ENCODE measurements at places on chromosomes 4 and X.

DNA sequence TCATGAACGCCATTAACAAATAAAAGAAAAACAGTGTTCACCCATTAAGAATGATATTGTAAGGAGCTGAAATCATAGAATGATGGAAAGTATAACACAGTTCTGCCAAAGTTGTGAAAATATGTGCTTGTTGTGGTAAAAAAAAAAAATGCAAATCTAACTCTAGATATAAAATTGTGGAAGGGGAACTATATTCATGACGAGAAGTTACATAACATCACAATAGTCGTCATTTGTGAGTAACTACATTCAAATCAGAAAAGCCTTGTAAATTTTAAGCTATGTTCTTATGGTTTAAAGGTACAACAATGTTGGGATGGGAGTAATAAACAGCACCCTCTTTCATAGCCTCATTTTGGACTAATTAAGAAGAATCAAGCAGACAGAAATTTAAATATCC, 57.6 kb upstream of the PRDM8 start:
- DNase-seq = no peak

- DNase-seq = no peak
Observed at GRCh38 chr4:29632199-29632598, 1088.0 kb upstream of the PCDH7 start.

DNA sequence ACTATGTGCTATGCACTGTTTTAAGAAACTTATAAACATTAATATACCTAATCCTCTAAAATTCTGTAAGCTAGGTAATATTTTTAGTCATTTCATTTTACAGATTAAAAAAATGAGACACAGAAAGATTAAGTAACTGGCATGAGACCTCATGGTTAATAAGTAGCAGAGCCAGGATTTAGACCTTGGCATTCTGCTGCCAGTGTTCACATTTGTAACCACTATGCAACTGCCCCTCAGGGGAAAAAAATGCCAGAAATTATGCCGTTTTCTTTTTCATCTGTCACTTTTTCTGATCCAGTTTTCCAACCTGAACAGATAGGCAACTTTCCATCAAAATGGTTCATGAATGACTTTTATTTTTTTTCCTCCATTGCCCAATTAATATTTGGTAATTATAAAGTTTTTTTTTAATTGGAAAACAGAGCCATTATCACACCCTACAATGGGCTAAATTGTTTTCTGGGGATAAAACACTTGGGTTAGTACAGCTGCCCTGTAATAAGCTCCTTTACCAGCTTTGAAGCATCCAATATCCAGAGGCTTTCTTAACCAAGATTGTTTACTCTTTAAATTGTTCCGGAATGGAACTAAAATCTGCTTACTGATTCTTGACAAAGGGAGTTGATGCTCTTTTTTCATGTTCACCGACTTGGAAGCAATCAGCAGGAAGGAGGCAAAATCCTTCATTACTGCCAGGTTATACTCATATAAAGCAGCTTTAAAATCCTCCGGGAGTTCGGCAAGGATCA, 56.4 kb upstream of the DDX60 start:
- DNase-seq = no peak

- no peak for DNase-seq
Observed at GRCh38 chr4:62130230-62130629, 930.1 kb downstream of the ADGRL3 start.

DNA sequence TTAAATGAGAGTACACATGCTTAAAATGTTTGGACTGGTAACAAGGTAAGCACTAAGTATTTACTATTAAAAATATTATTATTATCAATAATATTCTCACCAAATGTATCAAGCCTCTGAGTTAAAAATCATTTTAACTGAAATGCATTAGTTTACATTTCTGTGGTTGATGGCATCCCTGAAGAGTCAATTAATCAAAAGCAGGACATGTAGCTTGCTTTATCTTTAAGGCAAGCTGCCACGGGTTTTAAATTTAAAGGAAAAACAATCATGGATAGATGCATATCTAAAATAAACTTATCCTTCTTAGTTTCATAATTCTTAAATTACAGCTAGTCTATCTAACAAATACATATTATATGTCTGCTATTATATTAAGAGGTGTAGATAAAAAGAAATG, 584.8 kb upstream of the INTU start:
- DNase-seq = no peak

DNA sequence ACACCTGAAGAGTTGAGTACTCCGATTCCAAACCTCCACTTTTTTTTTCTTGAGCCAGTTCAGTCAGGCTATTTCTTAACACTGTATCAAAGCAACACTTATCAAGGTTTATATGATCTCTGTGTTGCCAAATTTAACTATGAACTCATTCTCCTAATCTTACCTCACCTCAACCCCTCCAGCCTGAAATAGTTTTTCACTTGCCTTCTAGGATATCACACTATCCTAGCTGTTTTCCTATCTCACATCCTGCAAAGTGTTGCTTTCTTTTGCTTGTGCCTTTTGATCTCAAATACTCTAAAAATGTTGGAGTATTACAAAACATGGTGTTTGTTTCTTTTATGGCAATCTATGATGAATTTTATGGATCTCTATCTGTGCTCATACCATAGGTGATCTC, 415.0 kb downstream of the CFAP47 start:
- no peak for DNase-seq

DNA sequence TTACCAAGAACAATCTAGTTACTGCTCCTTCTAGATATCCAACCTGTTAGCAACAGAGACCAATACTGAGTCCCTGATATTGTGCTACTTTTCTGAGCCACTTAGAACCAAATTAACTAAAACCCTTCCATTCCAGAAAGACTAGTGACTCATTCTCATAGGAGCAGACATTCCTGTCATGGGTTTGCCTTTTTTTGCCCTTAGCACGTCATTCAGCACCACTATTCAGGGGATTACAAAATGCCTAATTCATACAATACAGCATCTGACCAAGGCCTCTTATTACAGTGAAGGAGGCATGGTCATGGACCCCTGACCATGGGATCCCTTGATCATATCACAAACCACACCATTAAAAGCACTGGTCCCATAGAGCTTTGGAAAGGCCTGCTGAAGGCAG, 123.8 kb upstream of the CXCL13 start:
- no peak for DNase-seq

DNA sequence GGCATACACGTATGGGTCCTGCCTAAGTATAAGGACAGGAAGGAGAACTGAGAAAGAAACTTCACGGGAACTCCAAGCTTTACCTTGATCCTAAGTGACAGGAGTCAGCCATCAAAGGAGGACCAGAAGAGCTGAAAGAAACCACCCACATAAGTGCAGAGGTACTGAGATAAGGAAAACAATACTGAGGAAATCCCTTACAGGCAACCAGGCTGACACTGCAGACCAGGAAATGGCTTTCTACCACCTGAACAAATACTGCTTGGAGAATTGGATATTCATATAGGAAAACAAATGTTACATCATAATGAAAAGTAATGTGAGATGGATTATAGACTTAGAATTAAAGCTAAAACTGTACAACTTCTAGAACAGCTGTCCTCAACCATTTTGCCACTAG, 127.0 kb downstream of the IL15 start:
- DNase-seq = no peak

DNA sequence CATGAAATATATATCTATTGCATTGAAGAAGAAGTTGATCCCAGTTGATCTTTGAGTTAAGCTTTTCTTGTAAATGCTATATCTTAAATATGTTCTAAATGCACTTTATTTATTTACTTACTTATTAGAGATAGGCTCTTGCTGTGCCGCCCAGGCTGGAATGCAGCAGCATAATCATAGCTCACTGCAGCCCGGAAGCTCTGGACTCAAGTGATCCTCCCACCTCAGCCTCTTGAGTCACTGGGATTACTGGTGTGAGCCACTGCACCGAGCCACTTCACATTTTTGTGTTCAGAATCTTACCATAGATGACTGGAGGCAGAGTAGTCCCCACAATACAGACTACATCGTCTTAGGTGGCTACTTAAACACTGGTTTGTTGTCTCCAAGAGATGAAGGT, 324.3 kb upstream of the SLIT2 start:
- DNase-seq = peak; percentile 21

DNA sequence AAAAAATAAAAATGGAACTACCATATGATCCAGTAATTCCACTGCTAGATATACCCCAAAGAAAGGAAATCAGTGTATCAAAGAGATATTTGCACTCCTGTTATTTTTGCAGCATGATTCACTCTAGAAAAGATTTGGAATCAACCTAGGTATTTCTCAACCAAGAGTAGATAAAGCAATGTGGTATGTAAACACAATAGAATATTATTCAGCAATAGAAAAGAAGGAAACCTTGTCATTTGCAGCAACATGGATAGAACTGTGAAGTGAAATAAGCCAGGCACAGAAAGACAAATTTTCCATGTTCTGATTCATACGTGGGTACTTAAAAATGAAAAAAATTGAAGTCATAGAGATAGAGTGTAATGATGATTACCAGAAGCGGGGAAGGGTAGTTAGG, 362.3 kb upstream of the EPHA5 start:
- no peak for DNase-seq

DNA sequence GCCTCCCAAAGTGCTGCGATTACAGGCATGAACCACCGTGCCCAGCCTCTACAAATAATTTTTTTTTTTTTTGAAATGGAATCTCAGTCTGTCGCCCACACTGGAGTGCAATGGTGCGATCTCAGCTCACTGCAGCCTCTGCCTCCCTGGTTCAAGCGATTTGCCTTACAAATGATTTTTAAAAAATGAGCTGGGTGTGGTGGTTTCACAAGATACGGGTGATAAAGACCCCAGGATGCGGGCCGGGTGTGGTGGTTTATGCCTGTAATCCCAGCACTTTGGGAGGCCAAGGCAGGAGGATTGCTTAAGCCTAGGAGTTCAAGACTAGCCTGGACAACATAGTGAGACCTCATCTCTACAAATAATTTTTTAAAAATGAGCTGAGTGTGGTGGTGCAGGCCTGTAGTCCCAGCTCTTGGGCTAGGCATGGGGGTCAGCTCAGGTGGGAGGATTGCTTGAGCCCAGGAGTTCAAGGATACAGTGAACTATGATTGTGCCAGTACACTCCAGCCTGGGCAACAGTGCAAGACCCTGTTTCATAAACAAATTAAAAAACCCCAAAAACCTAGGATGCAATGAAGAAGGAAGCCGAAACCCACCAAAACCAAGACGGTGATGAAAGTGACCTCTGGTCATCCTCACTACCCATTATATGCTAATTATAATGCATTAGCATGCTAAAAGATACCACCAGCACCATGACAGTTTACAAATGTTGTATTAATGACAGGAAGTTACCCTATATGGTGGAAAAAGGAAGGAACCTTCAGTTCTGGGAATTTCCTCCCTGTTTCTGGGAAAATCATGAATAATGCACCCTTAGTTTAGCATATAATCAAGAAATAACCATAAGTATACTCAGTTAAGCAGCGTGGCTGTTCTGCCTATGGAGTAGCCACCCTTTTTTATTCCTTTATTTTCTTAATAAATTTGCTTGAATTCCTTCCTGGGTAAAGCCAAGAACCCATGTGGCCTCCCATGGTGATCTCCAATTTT, 27.7 kb downstream of the PDGFRA start:
- no peak for DNase-seq

- no peak for DNase-seq
Observed at GRCh38 chr4:55546506-55546755, 278 bp downstream of the CLOCK start.

DNA sequence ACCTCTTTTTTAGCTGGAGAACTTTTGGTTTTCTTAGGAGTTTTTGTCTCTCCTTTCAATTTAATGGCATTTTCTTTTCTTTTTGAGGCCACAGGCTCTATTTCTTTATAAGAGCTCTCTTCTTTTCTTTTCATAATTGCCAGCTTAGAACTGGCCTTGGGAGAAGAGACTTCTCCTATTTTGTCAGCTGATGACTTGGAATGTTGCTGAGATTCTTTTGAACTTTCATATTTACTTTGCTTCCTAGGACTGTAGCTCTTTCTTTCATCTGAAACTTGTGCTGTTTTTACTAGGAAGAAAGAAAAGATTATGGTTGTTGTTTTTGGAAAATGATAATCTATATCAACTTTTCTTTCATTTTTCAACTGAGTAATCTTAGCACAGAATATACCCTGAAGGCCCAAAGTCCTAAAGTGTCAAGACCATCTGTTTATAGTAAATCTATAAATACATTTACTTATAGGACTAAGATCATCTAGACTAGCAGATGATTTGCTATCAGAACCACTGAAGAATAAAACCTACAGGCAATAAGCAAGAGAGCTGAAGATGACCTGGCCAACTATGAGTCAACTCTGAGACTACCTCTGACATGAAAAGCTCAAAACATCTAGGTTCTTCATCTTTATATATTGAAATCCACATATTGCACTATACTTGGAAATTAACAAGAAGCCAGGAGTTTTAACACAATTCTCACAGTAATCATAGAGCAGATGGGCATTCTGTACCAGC, 45.6 kb downstream of the RFC1 start:
- DNase-seq = no peak

- DNase-seq = no peak
Observed at GRCh38 chrX:150455215-150455608, 92.1 kb downstream of the MAMLD1 start.

DNA sequence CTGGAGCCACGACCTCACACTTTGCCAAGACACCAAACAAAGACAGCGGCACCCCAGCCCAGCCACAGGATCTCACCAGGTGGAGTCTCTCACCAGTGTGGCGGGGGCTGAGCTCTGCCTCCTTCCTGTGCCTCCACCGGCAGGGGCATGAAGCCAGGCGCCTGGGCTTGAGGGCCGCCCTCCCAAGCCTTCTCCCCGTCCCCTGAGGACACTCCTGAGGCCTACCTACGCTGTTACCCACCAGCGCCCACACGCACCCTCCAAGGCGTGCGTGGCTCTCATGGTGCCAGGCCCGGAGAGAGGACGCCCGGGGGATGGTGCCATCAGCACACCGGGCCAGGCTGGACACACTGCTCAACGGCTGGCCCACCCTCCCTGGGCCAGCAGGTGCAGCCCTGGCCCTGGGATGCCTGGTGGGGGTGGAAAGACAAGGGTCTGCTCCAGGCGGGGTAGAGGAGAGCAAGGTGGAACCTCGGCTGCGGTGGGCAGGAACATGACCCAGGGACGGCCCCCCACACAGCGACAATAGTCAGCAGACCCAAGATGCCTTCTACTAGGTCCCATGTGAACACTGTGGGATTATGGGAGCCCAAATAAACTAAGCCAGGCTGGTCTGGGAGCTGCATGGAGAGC, 22.1 kb downstream of the NELFA start:
- no peak for DNase-seq

- DNase-seq = no peak
Observed at GRCh38 chr4:66048861-66049260, 378.6 kb upstream of the EPHA5 start.

DNA sequence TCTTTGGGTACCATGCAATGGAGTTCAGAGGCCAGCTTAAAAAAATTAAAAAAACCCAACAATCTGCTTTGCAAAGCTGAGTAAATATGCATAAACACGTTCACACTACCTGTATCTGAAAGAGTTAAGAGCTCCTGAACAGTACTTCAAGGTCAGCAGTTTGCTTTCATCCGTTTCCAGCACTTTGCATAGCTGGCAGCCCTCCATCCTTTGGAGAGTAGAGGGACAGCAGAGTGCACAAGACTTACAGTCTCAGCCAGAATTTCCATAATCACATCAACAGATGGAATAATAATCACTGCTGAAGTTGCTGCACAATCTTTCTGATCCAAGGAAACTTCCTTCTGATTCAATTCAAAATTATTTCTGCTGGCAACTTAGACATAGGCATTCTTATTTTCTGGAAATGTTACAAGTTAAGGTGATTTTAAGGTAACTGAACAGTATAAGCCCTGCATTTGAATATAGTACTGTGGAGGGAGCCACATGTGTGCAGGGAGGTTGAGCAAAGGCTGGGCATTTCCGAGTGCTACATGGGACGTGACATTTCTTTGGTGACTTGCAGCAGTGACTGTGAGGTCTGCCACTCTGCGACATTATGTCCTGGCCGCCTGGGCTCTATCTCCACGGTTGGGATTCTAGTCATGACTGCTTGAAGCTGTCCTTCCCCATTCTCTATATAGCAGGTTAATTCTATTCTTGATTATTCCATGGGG, 73.5 kb upstream of the EMCN start:
- peak; percentile 46 for DNase-seq

Data from left lung (tissue), 14 donors.